ENCODE measurements at places on chromosomes 11 and 22.

- no peak for DNase-seq
Measured at GRCh38 chr22:43587574-43587973, 175.8 kb downstream of the MPPED1 start.

DNA sequence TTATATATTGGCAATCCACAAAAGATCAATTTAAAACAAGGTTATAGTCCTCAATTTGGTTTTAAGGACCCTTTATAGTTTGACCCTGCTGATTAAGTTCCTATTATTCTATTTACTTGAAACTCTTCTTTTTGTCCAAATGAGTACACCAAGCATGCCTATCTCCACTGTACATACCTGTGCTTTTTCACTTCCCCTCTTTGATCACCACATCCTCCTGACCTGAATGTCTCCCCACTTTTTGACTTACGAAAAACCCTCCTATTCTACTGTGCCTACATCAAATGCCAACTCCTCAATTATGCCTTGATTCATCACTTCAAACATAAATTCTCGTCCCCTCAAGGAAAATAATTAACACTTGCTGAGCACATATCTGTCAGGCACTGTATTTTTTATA is 113.5 kb downstream of the SOX6 start:
- no peak for DNase-seq

GRCh38 chr22:44814266-44815098 is 62.1 kb downstream of the ARHGAP8 start:
- DNase-seq = no peak

- no peak for DNase-seq
Measured at GRCh38 chr22:46965555-46966494, 203.4 kb downstream of the TBC1D22A start.

DNA sequence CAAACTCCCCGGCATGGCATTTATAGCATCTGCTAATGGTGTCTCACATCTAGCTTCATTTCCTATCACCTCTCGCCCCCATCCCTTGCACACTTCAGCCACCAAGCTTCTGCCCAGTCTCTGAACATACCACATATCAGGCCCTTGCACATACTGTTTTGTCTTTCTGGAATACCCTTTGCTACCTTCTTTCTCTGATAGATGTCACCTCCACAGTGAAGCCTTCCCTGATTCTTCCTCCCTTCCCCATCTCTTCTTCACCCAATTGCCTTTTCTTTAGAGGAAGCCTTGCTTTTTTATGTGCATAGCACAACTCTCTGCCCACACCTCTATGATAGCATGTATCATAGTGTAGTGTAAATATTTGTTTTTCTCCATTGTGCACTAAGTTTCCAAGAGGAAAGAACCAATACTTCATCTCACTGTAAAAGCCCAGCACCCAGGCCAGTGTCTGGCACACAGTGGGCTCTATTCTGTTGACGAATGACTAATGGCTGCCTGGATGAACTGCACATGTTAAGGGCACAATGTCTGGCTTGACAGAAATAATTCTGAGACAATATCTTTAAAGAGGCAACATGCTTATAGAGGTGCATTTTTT is 27.8 kb downstream of the P4HA3 start:
- DNase-seq = no peak
